Effector CD4-positive, alpha-beta T cell (primary cell): ENCODE measurements at places on chromosomes 7 and 10.

- no peak for DNase-seq
These were observed 524.6 kb downstream of the LRMDA start for GRCh38 chr10:75955973-75956502.

- no peak for DNase-seq
These were observed 56.4 kb upstream of the CCDC71L start for GRCh38 chr7:106717254-106717954.

DNA sequence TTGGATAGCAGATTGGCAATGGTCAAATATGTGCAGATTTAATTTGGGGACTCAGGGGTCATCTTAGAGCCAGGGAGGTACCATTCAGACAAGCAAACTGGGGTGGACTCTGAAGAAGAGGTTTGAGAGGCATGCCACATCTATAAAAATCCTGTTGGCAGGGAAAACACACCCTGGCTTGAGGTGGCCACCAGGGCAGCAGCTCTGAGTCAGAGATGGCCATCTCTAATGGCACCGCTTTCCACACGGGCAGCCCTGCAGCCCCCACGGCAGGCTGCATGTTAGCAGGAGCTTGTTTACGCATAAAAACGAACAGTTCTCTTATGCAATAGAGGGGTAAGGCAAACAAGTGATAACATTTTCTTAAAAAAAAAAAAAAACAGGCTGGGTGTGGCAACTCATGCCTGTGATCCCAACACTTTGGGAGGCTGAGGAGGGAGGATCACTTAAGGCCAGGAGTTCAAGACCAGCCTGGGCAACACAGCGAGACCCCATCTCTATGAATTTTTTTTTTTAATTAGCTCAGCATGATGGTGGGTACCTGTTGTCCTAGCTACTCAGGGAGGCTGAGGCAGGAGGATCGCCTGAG, 14.9 kb downstream of the DLG5 start:
- DNase-seq = no peak

DNA sequence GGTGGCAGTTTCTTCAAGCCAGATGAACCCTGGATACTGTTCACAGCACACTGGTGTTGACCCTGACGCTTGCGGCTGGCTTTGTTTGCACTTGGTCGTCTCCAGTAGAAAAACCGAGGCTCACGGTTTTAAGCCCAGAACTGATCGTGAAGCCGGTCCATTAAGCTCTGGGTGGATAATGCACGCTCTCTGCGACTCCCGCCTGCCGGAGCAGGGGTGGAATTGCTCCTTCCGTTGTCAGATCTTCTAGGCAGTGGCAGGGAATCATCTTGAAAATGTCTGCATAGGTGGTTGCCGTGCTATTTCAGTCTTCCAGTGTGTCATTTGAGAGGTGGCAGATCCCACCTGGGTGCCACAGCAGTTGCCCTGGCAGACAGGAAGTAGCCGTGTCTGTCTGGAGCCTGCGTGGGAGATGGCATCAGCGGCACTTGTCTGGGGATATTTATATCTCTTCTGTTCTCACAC, 35.9 kb upstream of the AP5Z1 start:
- DNase-seq = peak; percentile 56

- DNase-seq = no peak
These were observed 8.4 kb upstream of the LGI1 start for GRCh38 chr10:93749218-93749799.

DNA sequence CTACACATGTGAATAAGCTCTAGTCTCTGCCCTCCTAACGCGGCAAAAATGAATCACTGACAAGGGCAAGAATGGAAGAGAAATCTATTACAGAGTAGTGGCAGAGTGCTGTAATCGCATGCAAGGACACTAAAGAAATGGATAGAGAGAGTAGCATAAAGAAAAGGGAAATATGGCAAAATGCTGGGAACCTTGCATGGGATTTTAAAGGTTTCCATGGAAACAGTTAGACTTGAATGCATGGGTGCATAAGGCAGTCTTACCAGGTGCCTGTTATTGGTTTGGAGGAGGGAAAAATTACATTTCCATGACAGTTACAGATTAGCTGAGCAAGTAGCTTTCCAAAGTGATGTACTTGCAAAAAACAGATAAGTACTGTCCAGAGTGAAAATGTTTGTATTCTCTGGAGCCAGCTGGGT, 233.4 kb downstream of the PTN start:
- DNase-seq = no peak

DNA sequence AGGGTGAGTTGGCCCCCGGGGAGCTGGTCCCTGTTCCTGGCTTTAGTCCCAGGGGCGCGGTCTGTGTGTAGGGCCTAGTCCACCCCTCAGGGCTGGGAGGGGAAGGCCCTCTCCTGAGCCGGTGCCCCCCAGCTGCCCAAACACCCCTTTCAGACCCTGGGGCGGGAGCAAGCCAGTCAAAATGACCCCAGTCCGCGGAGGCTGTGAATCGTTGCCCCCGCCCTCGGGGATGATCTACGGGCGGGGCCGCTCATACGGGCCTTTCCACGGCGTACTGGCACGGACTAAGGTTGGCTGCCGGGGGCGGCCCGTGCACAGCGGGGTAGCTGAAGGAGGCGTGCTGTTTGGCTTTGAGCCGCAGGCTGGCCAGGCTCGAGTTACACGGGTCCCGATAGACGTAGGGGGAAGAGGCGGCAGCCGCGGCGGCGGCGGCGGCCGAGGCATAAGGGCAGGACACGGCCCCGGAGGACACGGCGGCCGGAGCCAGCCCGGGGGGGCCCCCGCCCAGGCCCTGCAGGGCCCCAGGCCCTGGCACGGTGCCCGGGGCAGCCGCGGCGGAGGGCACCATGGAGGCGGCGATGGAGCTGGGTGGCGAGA, 4.3 kb downstream of the ELOVL3 start:
- no peak for DNase-seq

GRCh38 chr7:111911166-111911961, 294.8 kb downstream of the DOCK4 start:
- no peak for DNase-seq

- no peak for DNase-seq
These were observed 8.8 kb downstream of the TNS3 start for GRCh38 chr7:47572939-47573757.

DNA sequence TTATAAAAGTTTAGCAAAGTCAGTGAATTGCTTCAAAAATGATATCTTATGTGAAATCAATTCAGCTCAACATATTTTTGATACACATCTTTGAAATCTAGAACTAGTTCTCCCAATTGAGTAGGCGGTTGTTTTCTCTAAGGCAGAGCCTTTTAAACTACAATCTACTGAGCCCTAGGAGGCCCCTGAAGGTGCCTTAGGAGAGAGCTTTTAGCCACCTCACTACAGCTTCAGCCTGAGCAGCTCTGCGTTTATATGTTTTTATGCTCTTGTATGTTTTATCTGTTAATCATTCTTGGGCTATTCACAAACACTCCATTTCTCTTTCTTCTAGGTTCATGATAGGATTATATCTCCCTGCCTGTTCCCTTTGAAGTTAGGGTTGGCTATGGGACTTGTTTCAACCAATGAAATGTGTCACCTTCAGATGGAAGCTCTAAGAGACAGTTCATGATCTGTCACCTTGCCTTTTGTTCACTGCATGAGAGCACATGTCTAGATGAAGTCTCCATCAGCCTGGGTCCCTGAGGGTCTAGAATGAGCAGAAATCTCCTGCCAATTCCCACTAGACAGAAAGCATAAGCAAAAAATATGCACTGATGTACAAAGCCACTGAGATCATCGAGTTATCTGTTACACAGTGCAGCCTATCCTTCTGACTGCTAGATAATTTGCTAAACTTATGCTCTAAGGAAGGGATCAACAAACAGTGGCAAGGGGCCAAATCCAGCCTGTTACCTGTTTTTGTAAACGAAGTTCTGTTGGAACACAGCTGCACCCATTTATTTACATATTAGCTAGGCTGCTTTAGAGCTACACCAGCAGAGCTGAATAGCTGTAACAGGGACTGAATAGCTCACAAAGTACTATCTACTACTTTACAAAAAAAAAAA, 128.5 kb upstream of the CDK1 start:
- no peak for DNase-seq

GRCh38 chr10:132332433-132332754, 401 bp downstream of the LRRC27 start:
- DNase-seq = no peak

- DNase-seq = no peak
These were observed 69.6 kb downstream of the ASB13 start for GRCh38 chr10:5596611-5597341.

DNA sequence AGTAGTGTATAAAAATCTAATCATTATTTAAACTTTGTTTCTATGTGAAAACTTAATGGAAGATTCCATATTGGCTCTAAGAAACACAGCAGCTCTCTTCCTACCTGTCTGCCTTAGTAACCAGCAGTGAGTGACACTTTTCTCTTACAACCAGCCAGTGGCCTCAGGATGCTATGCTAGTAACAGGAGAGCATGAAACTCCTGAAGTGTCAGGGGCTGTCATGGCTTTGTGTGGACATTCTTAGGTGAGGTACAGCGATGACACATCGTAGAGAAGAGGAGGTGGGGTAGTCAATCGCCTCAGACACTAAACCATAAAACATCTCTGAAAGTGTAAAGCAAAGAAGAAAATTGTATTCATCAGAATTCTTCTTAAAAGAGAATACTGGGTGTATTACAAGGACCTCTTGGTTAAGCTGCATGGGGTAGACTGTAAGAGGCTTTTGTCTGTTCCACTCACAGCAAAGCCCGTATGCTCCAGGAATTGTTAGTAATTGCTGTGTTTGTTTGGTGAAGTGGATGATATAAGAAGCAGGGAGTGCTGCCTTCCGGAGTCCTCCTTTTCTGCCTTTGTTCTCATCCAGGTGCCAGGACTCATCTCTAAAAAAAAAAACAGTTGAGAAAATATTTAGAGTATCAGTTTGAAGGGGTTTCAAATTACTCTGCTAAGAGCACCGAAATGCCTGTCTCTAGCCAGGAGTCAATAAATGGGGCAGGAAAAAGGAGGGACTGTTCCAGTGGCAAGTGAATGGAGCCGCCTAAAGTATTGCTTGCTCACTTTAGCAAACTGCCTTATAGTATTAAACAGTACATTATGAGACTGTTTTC, 518.8 kb downstream of the CNTNAP2 start:
- DNase-seq = no peak

DNA sequence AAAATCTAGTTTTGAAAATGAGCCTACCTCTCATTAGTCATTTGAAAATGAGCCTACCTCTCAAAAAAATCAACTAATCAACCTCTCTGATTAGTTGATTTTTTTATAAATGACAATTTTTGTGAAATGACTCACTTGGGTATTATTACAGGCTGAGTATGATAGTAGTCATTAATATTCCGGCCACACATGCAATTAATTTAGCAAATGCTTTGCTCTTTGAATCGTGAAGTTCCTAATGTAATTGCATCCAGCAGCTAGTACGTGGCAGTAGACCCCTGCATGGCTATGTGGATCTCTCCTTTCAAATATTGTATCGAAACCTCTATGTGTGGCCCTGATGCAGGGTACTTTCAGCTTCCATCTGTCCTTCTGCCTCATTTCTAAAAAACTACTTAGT, 245.9 kb upstream of the PHYHIPL start:
- no peak for DNase-seq

GRCh38 chr7:2970861-2971260, 72.8 kb downstream of the CARD11 start:
- DNase-seq = no peak

- no peak for DNase-seq
These were observed 39.2 kb upstream of the CARD11 start for GRCh38 chr7:3082831-3083230.

DNA sequence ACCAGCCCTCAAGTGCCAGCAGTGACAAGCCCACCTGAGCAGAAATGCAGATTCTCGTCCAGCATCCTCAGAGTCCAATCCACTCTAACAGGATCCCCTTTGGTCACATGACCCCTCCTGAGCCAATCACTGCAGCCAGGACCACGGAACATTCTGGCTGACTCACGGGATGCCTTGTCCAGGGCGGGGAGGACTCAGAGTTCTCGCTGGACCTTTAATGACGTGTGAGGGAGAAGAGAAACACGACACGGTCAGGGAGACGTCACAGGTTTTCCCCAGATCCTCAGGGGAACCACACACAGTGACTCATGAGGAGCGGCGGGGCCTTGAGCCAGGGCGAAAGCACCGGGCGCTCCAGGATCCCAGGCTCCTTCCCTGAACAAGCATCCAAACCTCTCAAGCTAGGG, 155.7 kb downstream of the PTPRN2 start:
- DNase-seq = no peak

- DNase-seq = no peak
These were observed 14.6 kb downstream of the LRRC17 start for GRCh38 chr7:102927312-102927933.

- no peak for DNase-seq
These were observed 78.9 kb downstream of the CHRM2 start for GRCh38 chr7:136947347-136947746.

- no peak for DNase-seq
These were observed 176.2 kb downstream of the GNAT3 start for GRCh38 chr7:80335511-80336231.

DNA sequence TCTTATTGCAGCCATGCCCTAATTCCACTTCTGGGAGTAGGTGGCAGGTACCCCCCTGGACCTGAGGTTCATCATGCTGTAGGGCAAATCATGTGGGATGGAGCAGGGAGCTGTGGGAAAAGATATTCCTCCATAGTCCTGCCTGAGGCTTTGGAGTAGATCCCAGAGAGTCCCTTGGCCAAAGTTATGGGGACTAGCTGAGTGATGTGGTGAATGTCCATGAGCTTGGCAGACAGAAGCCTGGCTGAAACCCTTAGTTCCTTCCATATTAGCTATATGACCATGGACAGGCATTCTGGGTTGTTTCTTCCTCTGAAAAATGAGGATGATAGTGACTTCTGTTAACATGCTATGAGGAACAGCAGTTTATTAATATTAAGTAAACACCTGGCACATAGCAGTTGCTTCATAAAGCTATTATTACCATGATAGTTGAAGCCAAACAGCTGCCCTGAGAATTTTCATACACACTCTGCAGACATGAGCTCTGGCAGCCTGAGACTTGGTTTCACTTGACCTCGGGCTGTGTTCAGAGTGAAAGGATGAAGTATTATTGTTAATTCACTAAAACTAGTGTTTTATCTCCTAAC, 15.0 kb upstream of the IMPDH1 start:
- DNase-seq = no peak

DNA sequence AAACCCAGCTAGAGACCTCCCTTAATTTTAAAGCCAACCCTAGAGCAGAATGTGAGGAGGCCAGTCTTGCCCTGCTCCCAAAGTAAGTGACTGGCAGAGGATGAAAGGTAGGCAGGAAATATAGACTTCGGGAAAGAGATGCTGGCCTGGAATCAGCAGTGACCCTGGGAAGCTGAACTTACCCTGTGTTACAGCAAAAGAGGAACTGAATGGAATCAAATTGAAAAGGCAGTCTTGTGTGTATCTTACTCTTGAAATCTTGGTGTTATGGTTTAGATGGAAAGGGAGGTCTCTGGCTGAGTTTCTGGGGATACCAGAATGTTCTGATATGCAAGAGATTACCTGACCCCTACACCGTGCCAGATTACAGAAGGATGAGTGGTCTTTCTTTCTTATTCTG, 7.9 kb upstream of the CFAP43 start:
- no peak for DNase-seq

DNA sequence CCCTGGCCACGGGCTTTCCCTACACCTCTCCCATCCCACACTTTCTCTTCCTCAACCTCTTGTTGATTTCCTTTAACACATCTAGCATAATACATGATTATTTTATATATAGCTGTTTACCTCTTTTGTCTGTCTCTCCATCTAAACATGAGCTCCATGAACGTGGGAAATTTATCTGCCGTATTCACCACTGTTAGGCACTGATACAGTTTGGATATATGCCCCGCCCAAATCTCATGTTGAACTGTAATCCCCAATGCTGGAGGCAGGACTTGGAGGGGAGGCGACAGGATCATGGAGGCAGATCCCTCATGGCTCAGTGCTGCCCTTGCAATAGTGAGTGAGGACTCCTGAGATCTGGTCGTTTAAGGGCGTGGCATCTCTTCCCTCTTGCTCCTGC, 5.7 kb downstream of the CYTH3 start:
- no peak for DNase-seq

- DNase-seq = no peak
These were observed 181.8 kb upstream of the AGK start for GRCh38 chr7:141369422-141369821.
